ENCODE measurements at places on chromosomes 7 and 10.

DNA sequence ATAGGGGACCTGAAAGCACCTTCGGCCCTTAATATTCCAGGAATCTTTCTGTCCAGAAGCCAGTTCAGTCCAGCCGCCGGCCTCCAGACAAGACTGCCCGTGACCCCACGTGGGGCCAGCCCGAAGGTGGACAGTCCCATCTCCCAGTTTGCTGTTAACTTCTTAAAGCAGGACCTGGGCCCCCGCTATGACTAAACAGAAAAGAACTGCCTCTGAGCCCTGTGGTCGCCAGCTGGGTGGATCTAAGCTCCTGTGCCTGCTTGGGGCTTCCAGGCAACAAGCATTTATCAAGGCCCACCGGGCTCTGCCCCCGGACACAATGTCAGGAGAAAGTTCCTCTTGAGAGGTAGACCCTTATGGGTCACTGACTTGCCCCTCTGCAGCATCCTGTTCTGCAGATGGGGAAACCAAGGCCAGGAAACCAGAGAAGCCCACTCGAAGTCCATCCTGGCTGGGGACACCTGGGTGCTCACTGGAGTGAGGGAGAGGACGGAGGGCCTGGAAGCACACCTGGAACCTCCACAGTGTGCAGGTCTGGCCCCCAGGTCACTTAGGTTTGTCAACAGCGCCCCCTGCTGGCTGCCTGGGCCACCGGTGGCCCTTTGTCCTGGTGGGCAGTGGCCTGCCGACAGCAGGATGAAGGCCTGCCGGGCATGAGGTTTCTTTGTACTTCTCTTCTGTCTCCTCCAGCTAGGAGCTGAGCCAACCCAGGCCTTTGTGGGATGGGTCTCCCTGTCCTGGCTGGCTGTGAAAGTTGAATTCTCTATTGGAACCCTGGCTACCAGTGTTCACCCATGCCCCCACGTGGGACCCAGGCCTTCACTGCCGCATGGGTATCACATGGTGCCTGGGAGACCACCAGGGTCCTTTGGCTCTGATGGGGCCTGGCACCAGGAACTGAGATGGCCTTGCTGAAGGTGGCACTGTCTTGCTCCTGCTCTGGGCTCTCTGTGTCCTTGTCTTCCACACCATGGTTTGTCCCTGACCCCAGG is 128.0 kb downstream of the ZMIZ1 start:
- H3K4me1 ChIP-seq, result peaks cover 3% of the 10 kb centered on the region
- H3K27me3 ChIP-seq, result no peaks in the 10 kb centered on the region
- DNase-seq, result peak; percentile 78
- H3K36me3 ChIP-seq, result no peaks in the 10 kb centered on the region
- no peak overlapping the region for H3K27ac ChIP-seq
- no peak overlapping the region for H3K4me3 ChIP-seq

GRCh38 chr10:15169555-15170401 is 1.3 kb upstream of the NMT2 start:
- H3K4me3 ChIP-seq, result peak overlapping the region; percentile 57
- H3K27ac ChIP-seq, result peak overlapping the region; percentile 66
- H3K36me3 ChIP-seq, result no peaks in the 10 kb centered on the region
- H3K4me1 ChIP-seq, result peaks cover 41% of the 10 kb centered on the region

- DNase-seq, result no peak
- H3K36me3 ChIP-seq, result no peaks in the 10 kb centered on the region
- no peaks in the 10 kb centered on the region for H3K27me3 ChIP-seq
- no peaks in the 10 kb centered on the region for H3K4me1 ChIP-seq
- H3K27ac ChIP-seq, result no peak overlapping the region
Observed at GRCh38 chr7:32094516-32094915, 24.3 kb upstream of the PDE1C start.

DNA sequence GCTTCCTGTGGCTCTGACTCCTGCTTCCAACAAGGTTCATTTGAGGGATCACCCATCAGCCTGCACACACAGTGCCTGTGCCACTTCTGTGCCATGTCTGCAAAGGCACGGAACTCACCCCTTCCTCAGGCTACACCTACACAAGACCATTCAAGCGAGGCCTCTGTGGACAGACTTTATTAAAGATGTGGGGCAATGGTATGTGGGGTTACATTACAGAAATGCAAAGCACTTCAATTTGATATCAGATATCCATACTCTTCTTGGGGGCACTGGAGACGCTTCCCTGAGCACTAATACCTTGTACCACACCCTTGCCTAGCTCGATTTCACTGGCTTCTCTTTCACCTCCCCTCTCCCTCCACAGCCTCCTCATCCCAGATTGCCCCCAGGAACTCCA is 84.4 kb upstream of the FGL2 start:
- no peak for DNase-seq
- no peak overlapping the region for H3K4me3 ChIP-seq
- no peaks in the 10 kb centered on the region for H3K27me3 ChIP-seq
